ENCODE measurements at places on chromosomes 13 and 19.

- DNase-seq = no peak
Measured at GRCh38 chr19:45995715-45996385, 583 bp downstream of the CCDC61 start.

GRCh38 chr13:72074663-72075062, 207.7 kb upstream of the DACH1 start:
- DNase-seq = no peak

- DNase-seq = no peak
Measured at GRCh38 chr13:27924529-27925141, 4.8 kb downstream of the PDX1 start.

DNA sequence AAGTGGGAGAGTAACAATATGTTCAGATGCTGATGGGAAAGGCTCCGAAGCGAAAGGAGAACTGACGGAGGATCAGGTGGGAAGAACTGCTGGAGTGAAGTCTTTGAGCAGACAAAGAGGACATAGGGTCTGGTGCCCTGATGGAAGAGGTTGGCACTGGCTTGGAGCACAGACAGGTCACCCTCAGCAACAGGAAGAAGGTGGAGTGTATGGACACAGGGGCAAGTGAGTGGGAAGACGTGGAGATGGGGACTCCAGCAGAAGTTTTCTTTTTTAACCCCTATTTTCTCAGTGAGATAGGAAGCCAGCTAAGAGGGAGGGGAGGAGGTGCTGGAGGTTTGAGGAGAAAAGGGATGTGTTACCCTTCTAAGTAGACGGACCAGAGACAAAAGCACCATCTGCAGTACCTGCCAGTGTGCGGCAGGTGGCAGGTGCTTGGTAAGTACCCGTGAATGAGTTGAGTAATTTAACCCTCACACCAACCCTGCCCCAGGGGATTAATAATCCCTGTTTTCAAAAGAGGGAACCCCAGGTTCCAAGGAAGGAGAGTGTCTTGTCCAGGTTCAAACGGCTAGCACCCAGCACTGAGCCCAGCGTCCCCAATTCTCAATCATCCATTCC, 11.2 kb downstream of the HAS1 start:
- DNase-seq = no peak

Data from activated CD4-positive, alpha-beta T cell treated with anti-CD3 and anti-CD28 coated beads, Interleukin-2, amount 50 U/mL, for 24 hours (primary cell).